ENCODE measurements at places on chromosomes 5 and 9.
A peak's percentile ranks its signal among the peaks of the same experiment; 100 is the strongest.

DNA sequence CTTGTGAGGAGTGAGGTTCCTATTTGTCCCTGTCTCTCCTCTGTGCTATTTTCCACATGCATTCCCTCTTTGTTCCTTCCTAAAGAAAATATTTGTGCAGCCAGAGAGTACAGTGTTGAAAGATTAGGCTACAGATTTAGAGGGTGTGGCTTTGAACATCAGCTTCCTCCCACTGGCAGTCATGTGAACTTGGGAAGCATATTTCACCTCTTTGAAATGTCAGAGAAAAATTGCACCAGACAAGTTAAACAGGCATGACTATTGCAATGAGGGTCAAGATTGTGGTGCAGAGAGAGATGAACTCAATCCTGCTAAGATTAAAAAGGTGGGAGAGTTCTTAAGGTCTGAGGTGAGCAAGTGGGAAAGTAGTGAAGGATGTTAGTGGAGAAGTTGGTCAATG, 641.0 kb downstream of the DNAH5 start:
- no peak for DNase-seq

GRCh38 chr5:34930462-34930844, 1.1 kb downstream of the DNAJC21 start:
- no peak for DNase-seq

DNA sequence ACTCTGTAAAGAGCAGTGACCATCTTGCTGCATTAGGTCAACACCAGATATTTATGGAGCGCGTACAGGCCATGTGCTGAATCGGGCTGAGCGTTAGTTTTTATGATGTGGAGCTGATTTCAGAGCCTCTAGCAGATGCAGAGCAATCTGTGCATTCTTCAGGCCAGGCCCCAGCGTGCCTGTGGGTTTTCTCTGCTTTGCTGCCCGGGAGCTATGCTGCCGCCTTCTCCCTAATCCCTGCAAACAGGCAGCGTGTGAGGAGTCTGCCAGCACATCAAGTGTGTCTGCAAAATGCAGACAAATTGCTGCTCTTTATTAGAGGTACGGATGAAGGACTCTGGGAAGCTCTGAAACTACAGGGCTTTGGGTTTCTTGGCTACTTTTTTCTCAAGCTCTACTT, 170.0 kb downstream of the NTRK2 start:
- peak; percentile 37 for DNase-seq

DNA sequence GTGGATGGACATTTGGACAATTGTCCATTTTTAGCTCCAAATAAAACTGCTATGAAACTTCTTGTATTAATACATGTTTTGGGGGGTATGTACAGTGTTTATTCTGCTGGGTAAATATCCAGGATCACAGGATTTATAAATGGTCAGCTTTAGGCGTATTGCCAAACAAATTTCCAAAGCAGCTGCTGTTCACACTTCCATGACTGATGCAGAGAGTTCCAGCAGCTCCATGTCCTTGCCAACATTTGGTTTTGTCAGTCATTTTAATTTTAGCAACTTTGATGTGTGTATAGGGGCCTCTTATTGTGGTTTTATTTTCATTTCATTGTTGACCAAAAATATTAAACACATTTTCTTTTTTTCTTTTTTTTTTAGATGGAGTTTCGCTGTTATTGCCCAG, 9.8 kb upstream of the SUSD1 start:
- no peak for DNase-seq

DNA sequence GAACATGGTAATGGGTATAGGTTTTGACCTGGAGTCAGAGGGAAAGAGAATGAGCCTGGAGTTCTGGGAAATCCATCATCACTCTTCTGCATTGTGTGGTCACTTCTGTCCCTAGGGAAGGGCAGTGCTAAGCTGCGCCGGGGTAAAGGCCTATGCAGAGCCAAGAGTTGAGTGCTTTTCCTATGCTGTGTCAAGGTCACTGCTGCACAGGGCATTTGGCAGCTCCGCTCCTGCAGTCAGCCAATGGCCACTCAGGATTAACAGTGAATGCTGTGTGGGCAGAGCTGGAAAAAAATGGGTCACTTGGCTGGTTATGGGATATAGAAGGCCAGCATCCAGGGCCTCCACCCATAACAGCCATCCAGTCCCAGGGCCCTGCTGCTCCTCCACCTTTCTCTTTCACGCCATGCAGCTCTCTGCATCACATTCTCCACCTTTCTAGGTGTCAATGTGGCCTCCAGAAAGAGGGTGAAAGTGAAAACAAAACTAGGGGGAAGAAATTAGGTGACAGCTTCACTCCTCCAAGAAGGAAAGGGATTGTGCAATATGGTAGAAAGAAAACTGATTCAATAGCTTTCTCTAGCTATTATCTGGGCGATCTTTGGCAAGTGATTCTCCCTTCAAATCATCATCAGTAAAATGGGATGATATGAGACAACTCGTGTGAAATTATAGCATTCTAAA, 279.3 kb upstream of the ANKRD55 start:
- DNase-seq: no peak

GRCh38 chr5:64018966-64019365, 56.7 kb upstream of the HTR1A start:
- no peak for DNase-seq

- DNase-seq: no peak
Measured at GRCh38 chr9:91604451-91605179, 181.0 kb upstream of the NFIL3 start.

- no peak for DNase-seq
Measured at GRCh38 chr9:95684516-95684915, 167.7 kb upstream of the PTCH1 start.

- DNase-seq: no peak
Measured at GRCh38 chr9:105206821-105207699, 37.4 kb upstream of the SLC44A1 start.

- DNase-seq: no peak
Measured at GRCh38 chr5:36481454-36482120, 124.8 kb upstream of the SLC1A3 start.

DNA sequence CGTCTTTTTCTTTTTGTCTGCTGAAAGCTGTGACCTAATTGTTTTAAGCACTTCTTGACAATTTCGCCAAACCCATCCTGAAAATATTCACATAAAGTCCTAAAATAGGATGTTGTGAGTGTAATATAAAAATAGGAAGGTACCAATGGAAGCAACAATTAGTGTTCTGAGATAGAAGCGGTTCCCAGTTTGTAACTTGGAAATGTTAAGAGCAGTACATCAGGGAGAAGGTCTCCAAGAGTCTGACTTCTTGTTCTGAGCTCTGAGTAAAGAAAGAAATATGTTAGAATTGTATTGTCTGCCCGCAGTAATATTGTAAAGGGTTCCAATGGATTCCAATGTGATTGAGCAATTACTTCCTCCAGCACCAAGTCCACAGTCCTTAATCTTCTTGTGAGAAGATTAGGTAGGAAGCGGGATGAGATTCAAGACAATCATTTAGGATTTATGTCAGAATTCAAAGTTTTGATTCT, 3.9 kb downstream of the VCAN start:
- peak; percentile 76 for DNase-seq

GRCh38 chr9:110742741-110743371, 74.3 kb downstream of the MUSK start:
- peak; percentile 87 for DNase-seq

DNA sequence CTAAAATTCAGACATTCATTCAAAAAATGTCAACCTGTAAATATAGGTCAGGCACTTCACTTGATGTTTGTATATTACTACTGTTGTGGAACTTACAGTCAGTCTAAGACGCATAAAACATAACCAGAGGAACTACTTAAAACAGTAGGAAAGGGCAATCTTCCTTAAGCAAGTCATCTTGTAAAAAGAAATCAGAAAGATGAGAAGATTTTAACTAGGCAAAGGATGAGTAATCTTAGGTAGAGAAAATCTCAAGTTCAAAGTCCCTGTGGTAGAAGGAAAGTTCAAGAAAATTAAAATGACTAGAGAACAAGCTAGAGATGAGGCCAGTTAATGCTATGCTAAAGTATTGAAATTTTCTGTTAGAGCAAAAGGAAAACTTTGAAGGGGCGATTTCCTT, 152.4 kb downstream of the RAPGEF6 start:
- no peak for DNase-seq

- DNase-seq: peak; percentile 92
Measured at GRCh38 chr5:67268231-67269021, 71.8 kb upstream of the CD180 start.

- DNase-seq: peak; percentile 48
Measured at GRCh38 chr5:78698191-78698791, 49.7 kb upstream of the LHFPL2 start.
